Activated CD8-positive, alpha-beta T cell treated with anti-CD3 and anti-CD28 coated beads for 36 hours (primary cell): ENCODE measurements at places on chromosomes 11 and 22. TPM values are rescaled to one million over a fixed set of nuclear protein-coding genes. Genes with fewer than 3 reads are reported as not detected.

The KCNE3 gene
- not detected for total RNA-seq

The PTPN5 gene
- total RNA-seq = not detected

The SEPTIN5 gene
- total RNA-seq = 1.3 TPM

The PRAME gene
- not detected for total RNA-seq

The PGA5 gene
- total RNA-seq = not detected

The SLC43A3 gene
- total RNA-seq = 300 TPM

The CCDC82 gene
- 25.3 TPM for total RNA-seq

The OR52A1 gene
- total RNA-seq = not detected

The ASCL2 gene
- total RNA-seq = 2.7 TPM

The GPR137 gene
- total RNA-seq = 28.5 TPM

The OR52M1 gene
- not detected for total RNA-seq

The ANO5 gene
- total RNA-seq = not detected

The CD248 gene
- 16.8 TPM for total RNA-seq

The PHLDA2 gene
- 3.6 TPM for total RNA-seq

The SNX32 gene
- total RNA-seq = 2.1 TPM

The PARVA gene
- not detected for total RNA-seq

The SMIM35 gene
- total RNA-seq = 0.32 TPM

The MS4A8 gene
- total RNA-seq = not detected

The TYR gene
- not detected for total RNA-seq

The CTSW gene
- total RNA-seq = 126 TPM

The GAL3ST3 gene
- 0.51 TPM for total RNA-seq

The UBASH3B gene
- total RNA-seq = 36.1 TPM

The RFPL3 gene
- total RNA-seq = not detected

The EIF3F gene
- total RNA-seq = 309 TPM

The MRGPRF gene
- total RNA-seq = not detected

The ZW10 gene
- 15.2 TPM for total RNA-seq

The FAM89B gene
- 16.0 TPM for total RNA-seq

The RFPL1 gene
- not detected for total RNA-seq

The PLEKHB1 gene
- 8.6 TPM for total RNA-seq

The SOX6 gene
- 0.36 TPM for total RNA-seq

The MISFA gene
- total RNA-seq = 1.1 TPM

The SOX10 gene
- total RNA-seq = not detected

The APOL3 gene
- total RNA-seq = 46.7 TPM

The NOX4 gene
- total RNA-seq = not detected

The OR9Q1 gene
- not detected for total RNA-seq

The HOATZ gene
- total RNA-seq = not detected

The KDM4E gene
- total RNA-seq = not detected

The OR52N1 gene
- total RNA-seq = not detected

The OR5T1 gene
- total RNA-seq = not detected

The SUSD2 gene
- 0.95 TPM for total RNA-seq

The SYT12 gene
- total RNA-seq = not detected

The GLB1L2 gene
- 4.7 TPM for total RNA-seq

The GPHA2 gene
- not detected for total RNA-seq

The MYO18B gene
- total RNA-seq = 1.8 TPM

The PRODH gene
- total RNA-seq = not detected

The SCGB1C1 gene
- total RNA-seq = not detected

The CDKN1C gene
- 1.6 TPM for total RNA-seq

The SLC6A5 gene
- total RNA-seq = not detected

The GTPBP1 gene
- total RNA-seq = 93.3 TPM

The BTBD18 gene
- not detected for total RNA-seq

The NEFH gene
- 8.6 TPM for total RNA-seq
